ENCODE measurements at places on chromosomes 3 and 15.

GRCh38 chr15:57223345-57223744 is 153.0 kb upstream of the CGNL1 start:
- DNase-seq = no peak

DNA sequence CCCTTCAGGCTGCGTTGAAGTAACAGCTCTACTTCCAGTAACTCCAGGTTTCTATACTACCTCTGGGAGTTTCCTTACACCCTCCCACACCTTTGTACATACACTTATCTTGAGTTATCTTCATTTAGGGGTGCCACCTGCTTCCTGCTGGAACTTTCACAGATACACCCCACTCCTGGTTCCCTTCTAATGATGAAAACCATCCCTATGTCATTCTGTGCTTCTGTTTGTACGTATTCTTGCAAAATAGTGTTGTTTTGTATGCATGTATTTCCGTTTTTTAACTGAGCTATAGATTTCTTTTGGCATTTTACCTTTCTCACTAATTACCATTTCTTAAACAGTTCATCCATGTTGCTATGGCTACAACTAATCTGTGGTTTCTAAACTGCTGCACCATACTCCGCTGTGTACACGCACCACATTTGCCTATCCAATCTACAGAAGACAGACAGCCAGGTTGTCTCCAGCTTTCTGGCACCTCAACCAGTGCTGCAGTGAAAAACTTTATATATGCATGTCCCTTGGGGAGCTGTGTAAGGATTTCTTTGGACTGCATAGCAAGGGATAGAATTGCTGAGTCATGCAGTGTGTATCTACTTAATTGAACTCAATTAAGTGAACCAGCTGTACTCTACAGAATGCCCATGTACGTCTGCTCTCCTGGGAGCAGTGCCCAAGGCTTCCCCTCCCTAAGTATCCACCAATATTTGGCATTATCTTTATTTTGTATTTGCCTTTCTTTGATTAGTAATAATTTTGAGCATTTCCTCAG is 61.4 kb upstream of the ST8SIA2 start:
- DNase-seq = no peak

GRCh38 chr15:93428150-93428549 is 339.1 kb upstream of the RGMA start:
- DNase-seq = no peak

DNA sequence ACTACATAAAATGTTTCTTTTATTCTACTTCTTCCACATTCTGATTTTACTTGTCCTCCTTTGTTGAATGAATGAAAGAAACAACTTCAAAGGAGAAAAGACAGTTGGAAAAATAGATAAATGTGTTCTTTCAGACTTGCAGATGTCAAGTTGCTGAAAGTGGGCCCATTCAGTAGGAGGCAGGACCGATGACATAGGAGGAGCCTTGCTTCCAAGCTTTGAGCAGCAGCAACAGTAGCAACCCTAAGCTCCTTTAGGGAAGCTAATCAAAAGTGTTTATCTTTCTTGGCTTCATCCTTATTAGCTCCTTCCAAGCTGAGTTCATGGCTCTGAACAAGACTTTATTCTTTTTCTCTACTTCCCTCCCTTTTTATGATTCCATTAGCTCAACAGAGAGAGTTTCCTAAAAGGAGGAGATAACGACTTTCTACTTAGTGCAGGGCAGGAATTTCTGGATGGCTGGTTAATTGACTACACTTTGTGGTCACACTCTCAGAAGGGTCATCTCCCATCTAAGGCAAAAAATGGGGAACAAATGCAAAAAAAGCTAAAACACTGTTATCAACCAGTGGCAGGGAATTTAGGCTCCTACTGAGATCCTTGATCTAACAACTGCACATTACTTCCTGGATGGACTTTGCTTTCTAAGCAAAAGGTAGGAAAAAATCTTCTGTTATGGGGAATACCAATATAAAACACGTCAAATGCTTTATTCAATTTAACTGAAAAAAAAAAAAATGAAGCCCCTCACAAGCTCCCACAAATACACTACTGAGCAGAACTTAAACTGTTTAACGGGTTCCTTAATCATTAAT is 4.8 kb downstream of the MORC1 start:
- DNase-seq = no peak

DNA sequence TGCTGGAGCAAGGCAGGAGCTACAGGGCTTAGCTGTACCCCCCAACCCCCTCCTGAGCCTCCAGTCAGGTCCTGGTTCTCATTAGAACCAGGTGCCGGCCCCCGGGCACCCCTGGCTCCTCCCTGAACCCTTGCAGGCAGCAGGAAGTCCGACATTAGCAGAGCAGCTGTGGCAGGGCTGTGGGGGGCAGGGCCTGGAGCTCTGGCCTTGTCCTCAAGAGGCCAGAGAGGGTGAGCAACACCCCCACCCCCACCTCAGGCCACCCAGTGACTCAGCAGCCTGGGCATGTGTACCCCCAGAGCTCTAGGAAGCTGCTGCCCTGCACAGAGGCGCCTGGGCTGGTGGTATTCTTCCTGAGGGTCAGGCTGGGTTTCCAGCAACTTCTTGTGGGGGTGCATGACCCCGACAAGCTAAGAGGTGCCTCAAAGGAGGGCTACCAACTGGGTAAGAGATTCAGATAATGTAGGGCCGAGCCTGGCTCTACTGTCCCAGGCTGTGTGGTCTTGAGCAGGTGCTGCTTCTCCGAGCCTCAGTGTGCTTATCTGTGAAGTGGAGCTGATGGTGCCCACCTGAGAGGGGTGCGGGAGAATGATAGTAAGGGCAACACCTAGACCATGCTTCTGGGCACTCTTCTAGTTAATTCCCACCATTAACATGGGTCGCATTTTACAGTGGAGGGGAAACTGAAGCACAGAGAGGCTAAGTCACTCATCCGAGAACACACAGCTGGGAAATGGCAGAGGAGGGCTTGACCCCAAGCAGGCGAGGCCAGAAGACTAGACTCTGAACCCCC is 16.0 kb downstream of the H1-8 start:
- no peak for DNase-seq

DNA sequence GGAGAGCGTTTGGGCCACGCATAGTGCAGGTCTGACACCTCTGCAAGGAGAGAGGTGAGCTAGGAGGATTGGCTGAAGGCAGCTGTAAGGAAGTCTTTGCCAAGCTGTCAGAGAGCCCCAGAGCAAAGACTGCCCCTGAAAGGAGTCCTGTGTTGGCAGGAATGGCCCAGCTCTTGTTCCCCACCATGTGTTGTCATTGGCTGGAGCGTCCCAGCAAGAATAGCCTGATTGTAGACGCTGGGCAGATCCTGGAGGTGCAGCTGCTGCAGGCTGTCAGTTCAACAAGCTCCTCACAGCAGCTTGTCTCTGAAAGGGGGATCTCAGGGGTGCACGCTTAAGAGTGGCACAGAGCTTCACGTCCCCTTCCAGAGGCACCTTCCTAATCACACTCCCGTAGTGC is 237.6 kb downstream of the FEZF2 start:
- no peak for DNase-seq

GRCh38 chr3:183161552-183162336 is 790 bp downstream of the LAMP3 start:
- DNase-seq = no peak

GRCh38 chr3:188594139-188594538 is 440.2 kb downstream of the LPP start:
- DNase-seq = no peak

- DNase-seq = no peak
Measured at GRCh38 chr3:13685721-13686120, 136.8 kb downstream of the FBLN2 start.

GRCh38 chr3:150411976-150412375 is 3.9 kb downstream of the TSC22D2 start:
- DNase-seq = no peak

DNA sequence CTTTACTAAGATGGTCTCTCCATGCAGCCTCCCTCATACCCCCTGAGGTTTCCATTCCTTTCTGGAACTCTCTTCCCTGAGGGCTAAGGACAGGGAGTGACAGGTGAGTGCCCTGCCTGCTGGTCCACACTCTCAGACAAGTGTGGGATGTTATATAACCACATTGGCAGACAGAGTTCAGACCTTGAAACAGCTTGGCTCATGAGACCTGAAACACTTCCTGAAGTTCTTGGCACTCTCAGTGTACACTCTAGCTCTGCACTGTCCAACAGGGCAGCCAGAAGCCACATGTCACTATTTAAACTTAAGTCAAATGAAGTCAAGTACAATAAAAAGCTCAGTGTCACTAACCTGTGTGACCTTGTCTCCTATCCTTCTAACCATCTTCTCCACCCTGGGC is 188.5 kb downstream of the ZNF621 start:
- DNase-seq = no peak

GRCh38 chr3:179265875-179266274 is 15.0 kb upstream of the KCNMB3 start:
- no peak for DNase-seq

- no peak for DNase-seq
Measured at GRCh38 chr15:54571576-54571975, 593.3 kb downstream of the UNC13C start.

- DNase-seq = no peak
Measured at GRCh38 chr15:52856286-52856685, 66.2 kb upstream of the ONECUT1 start.

DNA sequence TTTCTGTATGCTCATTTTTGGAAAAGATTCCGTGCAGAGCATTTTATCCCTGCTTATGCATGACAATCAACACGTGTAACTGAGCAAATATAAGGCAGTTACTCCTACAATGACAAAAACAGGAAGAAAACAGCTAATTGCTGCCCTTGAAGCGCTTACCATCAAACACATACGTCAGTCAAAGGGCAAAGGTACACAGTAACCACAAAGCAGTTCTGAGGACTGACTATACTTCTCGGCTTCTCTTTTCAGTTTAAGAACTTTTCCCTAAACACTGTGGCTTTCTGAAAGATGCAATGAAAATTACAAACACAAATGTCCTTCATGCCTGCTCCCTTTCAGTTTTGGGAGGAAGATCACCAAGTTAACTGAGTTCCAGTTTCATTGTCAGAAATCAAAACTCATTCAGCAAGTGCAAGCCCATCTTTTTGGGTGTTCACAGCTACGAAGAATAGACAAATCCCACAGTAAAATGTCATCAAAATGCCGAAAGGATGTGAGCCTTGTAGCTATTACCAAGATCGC is 602.8 kb downstream of the FOXP1 start:
- no peak for DNase-seq

- no peak for DNase-seq
Measured at GRCh38 chr3:152056481-152056880, 183.0 kb downstream of the SUCNR1 start.

DNA sequence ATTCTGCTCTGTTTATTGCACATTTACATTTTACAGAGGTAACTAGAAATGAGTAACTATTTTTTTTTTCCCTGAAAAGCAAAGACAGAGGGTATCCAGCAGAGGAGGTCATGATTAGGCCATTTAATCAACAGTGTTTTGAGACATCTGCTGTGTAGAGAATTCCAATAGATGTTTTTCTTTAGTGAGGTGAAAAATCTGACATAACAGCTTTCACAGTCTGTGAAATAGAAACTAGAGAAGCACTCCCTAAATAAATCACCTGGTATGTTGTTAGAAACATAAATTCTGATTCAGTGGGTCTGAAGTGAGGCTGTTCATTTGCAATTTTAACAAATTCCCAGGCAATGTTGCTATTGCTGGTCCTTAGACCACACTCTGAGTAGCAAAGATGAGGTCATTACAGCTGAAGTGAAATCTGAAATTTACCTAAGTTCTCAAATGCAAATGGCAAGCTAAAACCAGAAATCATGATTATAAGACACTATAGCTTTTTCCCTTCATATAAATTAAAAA is 329.2 kb upstream of the LRRC3B start:
- DNase-seq = no peak

DNA sequence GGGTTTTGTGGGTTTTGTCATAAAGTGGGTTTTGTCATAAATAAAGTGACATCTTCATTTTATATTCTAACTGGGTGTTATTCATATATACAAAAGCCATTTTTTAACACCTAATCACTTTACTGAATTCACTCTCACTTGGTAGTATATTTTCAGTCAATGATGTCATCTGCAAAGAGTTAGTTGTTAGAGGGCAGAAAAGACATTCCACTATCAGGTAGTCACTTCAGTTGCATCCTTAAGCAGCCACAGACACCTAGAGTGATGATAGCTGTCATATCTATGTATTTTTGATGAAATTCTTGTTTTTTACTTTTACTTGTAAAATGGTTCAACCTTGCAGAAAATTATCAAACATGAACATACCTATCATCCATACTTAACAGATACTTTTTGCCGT is 89.0 kb downstream of the DHX36 start:
- DNase-seq = no peak

- no peak for DNase-seq
Measured at GRCh38 chr3:42080453-42080872, 10.7 kb upstream of the TRAK1 start.

DNA sequence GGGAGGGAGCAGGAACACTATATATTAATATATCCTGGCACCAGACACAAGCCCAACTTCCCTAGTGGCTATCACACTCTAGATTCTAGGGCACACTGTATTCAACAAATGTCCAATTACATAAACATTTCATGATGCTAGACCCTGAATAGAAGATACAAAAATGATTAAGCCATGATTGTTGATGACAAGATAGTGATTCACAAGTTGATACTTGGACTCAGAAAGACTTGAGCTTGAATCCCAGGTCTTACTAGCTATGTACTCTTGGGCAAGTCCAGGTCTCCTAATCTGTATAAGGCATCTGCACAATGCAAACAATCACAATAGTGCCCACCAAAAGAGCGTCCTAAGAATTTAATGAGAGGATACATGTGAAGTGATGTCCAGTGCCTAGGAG is 10.0 kb upstream of the SNTN start:
- no peak for DNase-seq

GRCh38 chr15:88300089-88300488 is 43.5 kb upstream of the NTRK3 start:
- DNase-seq = no peak

GRCh38 chr15:101445562-101446517 is 43.7 kb downstream of the PCSK6 start:
- DNase-seq = no peak

DNA sequence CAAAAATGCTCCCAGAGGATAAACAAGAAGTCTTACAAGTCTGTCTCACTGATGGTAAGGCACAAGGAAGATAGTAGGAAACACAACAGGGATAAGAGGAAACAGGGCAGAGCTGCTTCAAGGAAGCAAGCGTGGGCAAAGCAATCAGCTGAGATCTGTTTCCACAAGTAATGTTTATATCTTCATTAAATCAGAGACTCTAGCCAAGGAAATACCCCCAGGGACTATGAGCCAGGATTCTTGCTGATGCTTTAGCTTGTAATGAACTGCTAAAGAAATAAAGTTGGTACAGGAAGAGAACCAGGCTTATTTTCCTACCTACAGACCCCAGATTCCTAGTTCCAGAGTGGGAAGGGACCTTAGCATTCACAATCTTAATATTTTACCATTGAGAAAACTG is 112.7 kb upstream of the C3orf80 start:
- no peak for DNase-seq

GRCh38 chr3:198030726-198031125 is 70.7 kb downstream of the LMLN start:
- no peak for DNase-seq
